ENCODE measurements at places on chromosomes 1 and 21.
A peak's percentile ranks its signal among the peaks of the same experiment; 100 is the strongest.

DNA sequence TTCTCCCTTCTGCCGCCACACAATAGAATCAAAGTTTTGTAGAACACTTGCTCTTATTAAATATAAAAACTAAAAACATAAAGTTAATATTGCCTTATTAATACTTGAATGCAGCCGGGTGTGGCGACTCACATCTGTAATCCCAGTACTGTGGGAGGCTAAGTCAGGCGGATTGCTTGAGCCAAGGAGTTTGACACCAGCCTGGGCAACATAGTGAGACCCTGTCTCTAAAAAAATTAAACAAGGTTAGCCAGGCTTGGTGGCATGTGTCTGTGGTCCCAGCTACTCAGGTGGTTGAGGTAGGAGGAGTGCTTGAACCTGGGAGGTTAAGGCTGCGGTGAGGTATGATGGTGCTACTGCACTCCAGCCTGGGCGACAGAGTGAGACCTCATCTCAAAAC lies 13.2 kb upstream of the HHAT start:
- no peak for DNase-seq

GRCh38 chr1:157186281-157186992 lies 48.2 kb upstream of the ETV3 start:
- DNase-seq: no peak

- no peak for DNase-seq
Measured at GRCh38 chr1:87841332-87841731, 512.7 kb downstream of the LMO4 start.

DNA sequence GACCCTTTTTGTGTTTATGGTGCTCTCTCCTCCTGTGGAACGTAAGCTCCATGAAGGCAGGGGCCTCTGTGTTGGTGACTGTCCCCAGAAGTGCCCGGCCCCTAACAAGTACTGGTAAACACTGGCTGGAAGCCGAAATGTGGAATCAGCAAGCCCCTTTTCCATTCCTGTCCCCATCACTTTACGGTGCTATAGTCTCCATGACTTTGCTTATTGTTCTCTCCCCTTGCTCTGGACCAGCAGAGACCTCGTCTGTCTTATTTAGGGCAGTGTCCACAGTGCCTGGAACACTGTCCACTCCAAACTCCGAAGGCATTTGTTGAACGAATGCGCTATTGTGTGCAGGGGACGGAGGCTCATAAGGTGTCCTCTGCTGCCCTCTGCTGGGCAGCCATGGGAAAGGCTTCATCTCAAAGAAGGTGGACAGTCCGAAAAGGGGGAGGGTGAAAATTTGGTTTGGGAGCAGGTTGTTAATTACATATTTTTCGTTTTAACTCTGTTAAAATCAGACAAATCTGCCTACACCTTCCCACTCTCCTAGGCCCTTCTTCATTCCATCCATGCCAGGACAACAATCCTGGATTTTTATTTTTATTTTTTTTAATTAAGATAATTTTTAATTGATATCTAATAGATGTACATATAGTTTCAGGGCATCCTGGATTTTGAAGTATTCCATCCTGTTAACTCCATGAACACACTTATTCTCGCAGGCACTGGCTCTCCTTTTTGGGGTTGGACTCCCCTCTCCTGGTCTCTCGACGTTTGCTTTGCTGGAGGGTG lies 115.6 kb downstream of the PGBD5 start:
- peak; percentile 85 for DNase-seq
